ENCODE measurements at places on chromosomes 11 and 22.
A peak's percentile ranks its signal among the peaks of the same experiment; 100 is the strongest.

DNA sequence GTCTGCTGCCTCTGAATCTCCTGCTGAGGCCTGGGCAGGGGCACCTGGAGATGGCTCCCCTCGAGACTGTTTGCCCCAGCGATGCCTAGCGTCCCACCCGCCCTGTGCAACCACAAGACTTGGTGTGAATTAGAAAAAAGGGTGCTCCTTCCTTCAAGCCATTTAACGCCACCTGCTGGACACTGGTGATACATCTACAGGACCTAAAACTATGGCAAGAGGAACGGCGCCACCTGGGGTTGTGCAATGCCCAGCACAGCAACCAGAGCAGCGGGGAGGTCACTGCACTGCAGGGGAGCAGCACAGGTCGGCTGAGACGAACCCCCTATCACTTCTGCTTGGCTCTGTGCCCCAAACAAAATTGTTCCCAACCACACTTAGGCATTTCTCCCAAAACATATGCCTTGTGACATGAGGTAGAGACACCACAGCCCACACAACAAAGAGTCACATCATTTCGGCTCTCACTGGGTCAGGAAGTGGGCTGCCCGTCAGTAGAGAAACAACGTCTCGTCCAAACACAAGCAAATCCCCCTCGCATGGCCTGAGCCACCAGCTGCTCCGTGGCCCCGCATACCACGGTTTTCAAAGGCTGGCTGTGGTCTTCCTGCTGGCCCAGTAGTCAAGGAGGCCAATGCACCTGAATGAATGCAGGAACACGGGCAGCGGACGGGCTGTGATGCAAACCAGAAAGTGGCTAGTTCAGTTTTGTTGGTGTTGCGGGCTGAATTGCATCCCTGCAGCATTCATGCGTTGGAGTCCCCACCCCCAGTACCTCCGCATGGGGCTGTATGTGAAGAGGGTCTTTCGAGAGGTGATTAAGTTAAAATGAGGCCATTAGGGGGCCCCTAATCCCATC, 171.9 kb downstream of the SHANK2 start:
- peak; percentile 89 for DNase-seq

GRCh38 chr22:44550711-44551491, 52.9 kb upstream of the RTL6 start:
- peak; percentile 77 for DNase-seq

DNA sequence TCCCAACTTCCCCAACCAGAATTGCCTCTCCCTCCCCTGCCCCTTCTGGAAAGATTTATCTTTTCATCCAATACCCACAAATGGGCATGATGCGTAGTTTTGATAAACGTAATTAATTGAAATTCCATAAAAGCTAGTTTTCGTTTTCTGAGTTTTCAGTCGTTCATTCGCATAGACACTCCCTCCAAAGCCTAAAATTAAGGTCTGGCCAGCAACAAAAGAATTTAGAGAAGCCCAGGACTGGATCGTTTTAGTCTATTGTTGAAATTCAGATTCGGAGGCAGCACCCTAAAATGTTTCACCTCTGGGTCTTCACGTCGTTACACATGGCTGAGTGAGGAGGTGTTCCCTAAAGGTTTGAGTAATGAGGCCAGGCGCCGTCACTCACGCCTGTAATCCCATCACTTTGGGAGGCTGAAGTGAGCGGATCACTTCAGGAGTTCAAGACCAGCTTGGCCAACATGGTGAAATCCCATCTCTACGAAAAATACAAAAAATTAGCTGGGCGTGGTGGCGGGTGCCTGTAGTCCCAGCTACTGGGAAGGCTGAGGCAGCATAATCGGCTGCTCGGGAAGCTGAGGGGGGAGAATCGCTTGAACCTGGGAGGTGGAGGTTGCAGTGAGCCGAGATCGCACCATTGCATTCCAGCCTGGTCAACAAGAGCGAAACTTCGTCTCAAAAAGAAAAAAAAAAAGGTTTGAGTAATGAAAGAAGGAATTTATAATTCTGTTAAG, 589 bp upstream of the NDUFC2 start:
- DNase-seq = no peak

GRCh38 chr11:48081151-48082010, 101.0 kb downstream of the PTPRJ start:
- DNase-seq = peak; percentile 75

- DNase-seq = no peak
These were observed 732 bp upstream of the PC start for GRCh38 chr11:66958956-66959274.

DNA sequence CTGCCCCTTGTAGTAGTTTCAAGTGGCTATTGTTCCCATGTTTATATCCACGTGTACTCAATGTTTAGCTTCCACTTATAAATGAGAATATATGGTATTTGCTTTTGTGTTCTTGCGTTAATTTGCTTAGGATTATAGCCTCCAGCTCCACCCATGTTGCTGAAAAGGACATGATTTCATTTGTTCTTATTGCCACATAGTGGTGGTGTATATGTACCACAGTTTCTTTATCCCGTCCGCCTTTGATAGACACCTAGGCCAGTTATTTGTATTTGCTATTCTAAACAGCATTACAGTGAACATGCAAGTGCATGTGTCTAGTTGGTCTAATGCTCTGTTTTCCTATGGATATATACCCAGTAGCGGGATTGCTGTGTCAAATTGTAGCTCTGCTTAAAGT, 6.8 kb downstream of the OR51B2 start:
- DNase-seq = no peak

DNA sequence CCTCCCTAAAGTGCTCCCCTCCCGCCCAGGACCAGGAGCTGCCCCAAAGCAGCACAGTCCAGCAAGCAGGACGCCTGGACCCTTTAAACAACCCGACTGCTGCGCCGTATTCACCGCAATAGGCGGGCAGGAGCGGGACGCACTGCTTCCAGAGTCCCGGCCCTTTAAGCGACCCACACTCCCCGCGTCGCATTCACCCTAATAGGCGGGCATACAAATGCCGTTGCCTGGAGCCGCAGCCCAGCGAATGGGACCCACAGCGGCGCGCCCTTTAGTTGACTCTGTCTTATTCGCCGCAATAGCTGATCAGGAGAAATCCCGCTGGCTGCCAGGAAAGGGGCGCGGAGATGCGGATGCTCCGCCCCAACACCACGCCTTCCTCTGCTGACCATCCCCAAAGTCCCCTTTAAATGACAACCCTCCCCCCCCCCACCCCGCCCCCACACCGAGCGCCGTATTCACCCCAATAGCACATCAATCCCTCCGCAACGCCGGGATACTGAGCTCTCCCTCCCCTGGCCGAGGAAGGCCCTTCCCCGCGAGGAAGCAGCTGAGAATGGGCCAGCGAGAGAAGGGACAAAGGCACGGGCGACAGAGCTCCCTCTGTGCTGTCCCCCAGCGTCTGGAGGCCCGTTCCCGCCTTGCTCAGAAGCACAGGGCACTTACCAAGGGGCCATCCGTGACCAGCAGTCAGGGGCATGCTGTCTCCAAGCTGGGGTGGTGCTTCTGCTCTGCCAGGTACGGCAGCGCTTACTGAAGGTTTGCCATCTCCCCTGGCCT, 4.7 kb downstream of the OSBPL5 start:
- DNase-seq = peak; percentile 99

DNA sequence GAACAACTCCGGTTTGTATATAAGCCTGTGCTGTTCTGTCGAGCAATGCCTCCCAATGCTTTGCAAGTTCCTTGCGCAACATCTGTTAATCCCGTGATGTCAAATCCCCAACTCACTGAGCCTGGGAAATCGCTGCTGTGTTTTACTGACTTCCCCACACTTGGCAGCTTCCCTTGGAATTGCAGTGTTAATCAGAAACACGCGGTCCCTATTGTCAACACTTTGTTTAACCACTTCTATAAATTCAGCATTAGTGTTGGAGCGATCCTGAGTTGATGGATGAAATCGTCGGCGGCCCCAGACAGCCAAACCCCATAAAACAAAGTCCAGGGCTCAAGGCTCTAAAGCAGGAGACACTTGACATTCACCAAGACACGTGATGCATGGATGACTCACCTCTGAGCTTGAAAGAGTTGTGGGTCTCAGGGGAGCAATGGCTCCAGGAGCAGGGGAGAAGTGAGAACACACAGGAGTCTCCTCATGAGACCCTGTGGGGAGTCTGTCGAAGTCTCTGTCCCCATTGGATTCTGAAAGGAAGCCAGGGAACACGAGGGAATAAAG, 555.3 kb downstream of the MIAT start:
- DNase-seq = no peak

GRCh38 chr11:98616098-98616655, 404.6 kb upstream of the CNTN5 start:
- no peak for DNase-seq

GRCh38 chr11:48001438-48002021, 21.2 kb downstream of the PTPRJ start:
- DNase-seq = no peak

- no peak for DNase-seq
These were observed 4.9 kb upstream of the MAFF start for GRCh38 chr22:38196791-38197419.

DNA sequence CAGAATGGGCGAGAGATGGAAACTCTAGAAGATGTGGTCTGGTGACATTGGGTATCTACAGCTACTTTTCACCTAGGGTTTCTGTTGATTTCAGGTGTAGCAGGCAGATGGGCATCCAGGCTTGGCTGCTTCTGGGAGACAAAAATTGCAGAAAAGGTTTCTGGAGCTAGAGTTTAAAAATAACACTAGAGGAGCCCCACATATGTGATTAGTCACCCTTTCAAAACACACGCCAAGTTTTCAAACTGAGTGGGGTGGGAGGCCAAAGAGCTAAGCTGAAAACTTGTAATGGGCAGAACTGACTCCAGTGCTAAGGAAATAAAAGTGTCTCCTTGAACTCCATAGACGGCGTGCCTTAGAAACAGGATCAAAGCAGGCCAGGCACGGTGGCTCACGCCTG, 80.8 kb downstream of the GRK3 start:
- no peak for DNase-seq

DNA sequence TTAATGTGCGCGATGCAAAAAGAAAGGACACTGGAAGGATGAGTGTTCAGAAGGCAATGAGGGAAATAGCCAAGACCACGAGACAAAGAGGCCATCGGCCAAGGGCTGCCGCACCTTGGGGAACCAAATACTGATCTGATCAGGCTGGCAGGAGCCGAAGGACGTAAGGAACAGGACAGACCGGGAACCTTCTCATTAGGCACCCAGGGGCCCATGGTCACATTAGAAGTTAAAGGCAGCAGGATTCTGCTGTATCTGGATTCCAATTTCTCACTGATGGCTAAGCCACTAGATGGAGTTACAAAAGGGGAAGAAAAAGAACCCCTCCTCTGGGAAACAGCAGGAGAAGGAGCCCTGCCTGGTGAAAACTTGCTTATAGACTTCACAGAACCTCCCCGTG, 28.8 kb upstream of the CPT1A start:
- no peak for DNase-seq

DNA sequence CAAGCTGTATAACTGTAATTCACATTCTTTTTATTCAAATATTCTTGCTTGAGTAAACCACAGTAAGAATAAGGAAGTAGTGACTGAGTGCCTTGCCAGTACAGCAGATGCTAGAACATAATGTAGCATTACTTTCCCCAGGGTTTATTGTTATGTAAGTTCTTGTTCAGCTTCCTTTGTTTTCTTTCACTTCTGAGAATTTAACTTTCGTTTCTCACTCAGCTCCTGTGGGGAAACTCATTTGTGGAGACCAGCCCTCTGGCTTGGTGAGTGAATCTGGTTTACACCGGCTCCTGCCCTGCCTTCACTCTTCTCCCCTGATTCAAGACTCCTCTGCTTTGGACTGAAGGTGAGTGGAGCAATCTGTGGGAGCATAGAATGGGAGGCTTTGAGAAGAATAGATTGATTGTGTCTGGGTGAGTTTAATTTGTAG, at the start of gene TRIM22:
Gene TRIM22, plus strand, starts transcription at position 240 of the 433 bp plus-strand sequence. CDS start 6,443 bp downstream, outside the sequence.
- no peak for DNase-seq

GRCh38 chr11:107591378-107592230, 657 bp downstream of the ELMOD1 start:
- peak; percentile 32 for DNase-seq

DNA sequence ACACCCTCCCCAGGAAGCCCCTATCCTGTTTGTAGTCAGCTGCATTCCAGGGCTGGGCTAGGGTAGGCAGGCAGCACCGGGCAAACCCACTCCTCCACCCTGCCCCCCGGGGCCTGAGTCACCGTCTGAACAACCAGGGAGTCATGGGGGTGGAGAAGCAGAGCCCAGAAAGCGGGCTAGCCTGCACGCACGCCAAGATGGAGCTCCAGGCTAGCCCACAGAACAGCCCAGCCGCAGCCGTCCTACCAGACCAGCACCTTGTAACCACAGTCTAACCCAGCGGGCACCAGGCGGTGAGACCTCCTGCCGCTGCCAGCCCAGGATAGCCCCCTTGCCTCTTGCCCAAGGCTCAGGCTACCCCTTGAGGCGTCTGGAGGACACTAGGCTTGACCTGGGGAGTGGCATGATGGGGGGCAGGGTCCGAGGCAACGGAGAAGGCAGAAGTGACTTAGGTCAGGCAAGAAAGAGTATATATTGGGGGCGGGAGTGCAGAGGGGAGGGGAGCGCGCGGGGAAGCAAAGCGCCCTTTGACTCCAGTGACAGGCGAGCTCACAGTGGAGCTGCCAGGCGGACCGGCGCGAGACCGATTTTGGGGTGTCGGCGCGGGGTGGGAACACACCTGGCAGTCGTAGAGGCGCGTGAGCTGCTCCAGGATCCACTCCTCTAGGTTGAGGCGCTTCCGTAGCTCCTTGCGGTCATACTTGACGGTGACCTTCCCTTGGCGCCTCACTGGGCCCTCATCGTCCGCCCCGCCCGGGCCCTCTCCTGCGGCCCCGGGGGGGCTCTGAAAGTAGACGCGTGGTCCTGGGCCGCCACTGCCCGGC, 734 bp downstream of the PPP1R14B start:
- DNase-seq = no peak

- no peak for DNase-seq
These were observed 472.9 kb downstream of the DLG2 start for GRCh38 chr11:85154294-85154693.

DNA sequence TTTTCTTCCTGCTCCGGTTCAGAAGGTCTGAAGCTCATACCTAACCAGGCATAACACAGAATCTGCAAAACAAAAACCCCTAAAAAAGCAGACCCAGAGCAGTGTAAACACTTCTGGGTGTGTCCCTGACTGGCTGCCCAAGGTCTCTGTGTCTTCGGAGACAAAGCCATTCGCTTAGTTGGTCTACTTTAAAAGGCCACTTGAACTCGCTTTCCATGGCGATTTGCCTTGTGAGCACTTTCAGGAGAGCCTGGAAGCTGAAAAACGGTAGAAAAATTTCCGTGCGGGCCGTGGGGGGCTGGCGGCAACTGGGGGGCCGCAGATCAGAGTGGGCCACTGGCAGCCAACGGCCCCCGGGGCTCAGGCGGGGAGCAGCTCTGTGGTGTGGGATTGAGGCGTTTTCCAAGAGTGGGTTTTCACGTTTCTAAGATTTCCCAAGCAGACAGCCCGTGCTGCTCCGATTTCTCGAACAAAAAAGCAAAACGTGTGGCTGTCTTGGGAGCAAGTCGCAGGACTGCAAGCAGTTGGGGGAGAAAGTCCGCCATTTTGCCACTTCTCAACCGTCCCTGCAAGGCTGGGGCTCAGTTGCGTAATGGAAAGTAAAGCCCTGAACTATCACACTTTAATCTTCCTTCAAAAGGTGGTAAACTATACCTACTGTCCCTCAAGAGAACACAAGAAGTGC, 661 bp upstream of the MALAT1 start:
- DNase-seq = no peak

Data from posterior cingulate gyrus (tissue), 11 donors.